ENCODE measurements at places on chromosomes 2 and 18.

DNA sequence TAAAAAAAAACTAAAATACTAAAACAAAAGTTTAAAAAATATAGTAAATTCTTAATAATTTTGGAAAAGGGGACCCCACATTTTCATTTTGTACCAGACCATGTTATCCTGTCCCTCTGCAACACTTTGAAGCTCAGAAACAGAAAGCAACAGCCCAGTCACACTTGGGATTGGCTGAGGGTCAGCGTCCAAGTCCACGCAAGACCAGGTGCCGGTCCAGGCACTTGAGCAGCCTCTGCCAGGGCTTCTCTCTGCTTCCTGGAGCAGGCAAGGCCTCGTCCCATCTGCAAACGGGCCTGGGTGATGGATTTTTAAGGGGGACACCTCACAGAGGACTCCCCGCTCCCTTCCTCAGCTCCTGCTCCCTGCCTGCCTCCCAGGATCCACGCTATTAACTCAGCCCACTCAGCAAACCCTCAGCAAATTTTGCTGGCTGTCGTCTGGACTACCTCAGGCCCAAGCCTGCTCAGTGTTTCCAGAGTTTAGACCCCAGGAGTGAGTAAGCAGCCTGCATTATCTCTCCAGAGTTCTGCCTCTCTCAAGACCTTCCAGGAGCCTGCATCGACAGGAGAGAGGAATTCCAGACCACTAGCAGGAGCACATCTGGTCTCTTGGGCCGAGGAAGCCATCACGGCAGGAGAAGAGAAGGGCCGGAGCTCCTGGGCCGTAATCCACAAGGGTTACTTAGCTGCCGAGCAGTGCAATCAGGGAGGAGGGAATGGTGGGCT, 88.7 kb upstream of the STPG4 start:
- no peak for DNase-seq

GRCh38 chr2:34806396-34806795, 1207.3 kb upstream of the FAM98A start:
- DNase-seq = no peak

DNA sequence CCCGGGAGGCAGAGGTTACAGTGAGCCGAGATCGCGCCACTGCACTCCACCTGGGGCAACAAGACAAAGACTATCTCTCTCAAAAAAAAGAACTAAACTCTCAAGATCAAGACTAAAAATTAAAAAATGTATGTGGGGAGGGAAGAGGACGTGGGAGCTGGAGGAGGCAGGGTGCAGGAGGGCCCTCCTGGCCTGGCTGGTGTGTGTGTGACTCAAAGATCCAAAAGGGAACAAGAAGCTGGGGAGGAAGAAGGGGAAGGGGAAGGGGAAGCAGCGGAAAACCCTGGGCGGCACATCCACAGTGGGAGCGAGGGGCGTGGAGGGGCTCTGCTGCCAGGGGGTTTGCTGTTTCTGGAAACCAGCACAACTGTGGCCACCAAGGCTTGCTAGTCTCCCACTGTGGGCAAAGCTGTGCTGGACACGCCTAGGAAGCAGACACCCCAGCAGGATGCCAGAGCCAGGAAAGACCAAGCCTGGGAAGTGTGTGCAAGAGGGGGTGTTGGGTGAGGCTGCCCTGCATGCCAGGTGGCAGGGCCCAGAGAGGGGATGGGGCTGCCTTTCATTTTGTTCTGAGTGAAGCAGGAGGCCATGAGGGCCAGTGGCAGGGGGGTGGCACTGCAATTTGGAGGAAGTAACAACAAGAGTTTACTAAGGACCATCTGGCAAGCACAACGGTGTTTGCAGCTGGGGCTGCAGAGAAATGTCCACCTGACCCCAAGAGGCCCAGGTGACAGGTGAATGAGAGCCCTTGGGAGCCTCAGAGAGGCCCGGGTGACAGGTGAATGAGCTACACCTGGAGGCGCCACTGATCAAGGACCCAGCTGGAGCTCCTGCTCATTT, 44.5 kb downstream of the ANO7 start:
- DNase-seq = no peak

DNA sequence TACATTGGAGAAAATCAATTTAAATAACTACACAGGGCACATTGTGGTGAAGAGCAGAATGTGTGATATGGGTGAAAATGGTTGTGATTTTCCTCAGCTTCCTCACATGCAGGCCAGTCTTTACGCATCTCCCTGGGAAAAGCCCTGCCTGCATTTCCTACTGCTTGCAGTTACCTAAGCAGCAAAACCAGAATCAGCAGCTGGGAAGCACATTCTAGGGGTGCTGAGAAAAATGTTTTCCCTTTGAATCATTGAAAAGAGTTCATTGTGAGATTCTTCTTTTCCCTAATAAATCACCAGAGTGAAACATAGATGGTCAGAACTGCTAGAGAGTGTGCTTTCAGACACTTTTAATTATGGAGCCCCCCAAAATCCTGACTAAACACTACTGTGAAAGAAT, 656.0 kb downstream of the TDRD15 start:
- no peak for DNase-seq

DNA sequence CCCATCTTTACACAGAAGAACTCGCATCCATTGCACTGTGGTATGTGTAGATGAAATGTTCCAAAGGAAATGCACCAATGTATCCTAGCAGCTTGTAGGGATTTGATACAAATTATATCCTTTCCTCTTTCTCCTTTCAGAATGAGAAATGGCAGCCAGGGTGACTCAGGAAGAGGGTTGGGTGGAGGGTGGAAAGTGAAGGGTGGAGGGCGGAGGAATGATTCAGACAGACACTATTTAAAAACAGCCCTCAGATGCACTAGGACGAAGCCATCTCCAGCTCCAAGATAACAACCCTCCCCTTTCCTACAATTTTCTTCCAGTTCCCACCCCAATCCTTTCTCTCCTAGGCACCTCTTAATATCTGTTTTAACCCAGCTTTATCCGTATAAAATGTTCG, 96.2 kb upstream of the STK39 start:
- DNase-seq = no peak

DNA sequence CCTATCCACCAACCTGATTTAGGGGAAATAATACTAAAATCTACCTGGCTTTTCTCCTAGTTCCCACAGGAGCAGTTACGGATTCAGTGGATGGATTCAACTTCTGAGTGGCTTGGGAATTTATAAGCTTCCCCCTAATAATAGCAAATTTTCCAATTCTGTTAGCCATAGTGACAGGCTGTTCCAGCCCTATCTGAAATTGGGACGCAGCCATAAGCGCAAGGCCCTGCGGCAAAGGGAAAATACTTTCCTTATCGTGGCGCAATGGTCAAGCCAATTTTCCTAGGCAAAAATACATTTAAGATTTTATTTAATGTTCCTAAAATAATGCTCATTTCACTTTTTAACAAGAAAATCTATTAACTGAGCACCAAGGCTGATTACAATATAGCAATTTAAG, 49.7 kb downstream of the CDH2 start:
- no peak for DNase-seq

DNA sequence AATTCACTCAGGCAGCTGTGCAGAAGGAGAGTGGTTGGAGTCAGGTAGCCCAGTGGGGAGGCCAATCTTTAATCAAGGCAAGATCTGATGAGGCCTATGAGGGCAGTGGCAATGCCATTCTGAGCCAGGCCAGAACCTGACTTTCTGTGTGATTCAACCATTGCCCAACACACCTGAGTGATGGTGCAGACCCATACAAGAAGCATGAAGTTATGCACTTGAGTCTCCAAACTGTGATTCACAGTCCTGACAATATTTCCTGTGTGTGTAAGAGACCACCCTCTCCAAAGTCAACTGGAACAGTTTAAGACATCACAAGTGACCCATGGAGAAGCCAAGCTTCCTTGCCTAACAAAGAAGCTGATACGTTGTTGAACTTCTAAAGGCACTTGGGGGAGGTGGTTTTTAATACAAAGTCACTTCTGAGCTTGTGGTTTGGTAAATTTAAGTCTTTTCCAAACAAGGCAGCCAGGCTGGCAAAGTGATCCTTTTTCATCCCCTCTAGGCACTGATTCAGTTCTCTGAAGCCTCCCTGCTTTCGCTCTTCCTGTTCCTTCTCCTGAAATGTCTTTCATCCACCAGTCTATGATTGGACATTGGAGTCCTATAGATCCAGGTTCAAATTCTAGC, 49.0 kb downstream of the VSNL1 start:
- no peak for DNase-seq

- no peak for DNase-seq
Measured at GRCh38 chr2:208266936-208267335, 881 bp downstream of the PIKFYVE start.

GRCh38 chr2:85437488-85438200, 19.1 kb downstream of the SH2D6 start:
- no peak for DNase-seq

- DNase-seq = no peak
Measured at GRCh38 chr2:84173041-84173440, 286.0 kb downstream of the SUCLG1 start.

DNA sequence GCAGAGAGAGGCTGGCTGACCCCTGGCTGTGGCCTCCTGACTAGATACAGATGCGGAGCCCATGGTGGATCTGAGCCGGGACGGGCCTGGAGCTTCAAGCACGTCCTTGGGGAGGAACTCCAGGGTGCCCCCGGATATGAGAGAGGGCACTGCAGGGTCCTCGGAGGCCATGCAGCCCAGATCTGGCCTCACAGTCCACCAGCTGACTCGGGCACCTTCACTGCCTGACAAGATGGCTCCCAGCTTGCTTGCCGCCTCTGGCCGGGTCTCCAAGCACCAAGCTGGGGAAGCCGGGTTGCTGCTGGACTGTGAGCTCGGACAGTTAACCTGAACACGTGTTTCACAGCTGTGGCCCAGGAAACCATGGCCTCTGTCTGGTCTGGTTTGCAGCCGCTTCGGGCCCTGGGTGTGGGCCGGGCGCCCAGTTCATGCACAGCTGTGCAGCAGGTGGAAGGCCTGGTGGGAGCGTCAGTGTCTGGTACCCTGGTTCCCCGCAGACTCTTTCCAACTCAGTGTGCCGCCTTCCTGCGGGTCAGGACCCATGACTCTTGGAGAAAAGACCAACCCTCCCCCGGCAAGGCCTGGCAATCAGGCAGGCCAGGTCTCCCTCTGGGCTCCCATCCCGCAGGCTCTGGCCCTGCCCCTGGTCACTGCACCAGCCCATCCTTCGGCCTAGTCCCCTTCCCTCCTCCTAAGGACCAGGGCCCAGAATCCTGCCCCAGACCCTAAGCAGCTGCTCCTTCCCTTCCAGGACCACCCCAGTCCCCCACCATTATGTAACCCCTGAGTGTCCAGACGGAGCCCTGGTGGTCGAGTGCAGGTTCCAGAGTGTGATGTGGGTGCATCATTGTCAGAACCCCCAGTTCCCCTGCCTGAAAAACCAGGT, 74.6 kb upstream of the OTOS start:
- DNase-seq = no peak

GRCh38 chr2:173860082-173860481, 105.1 kb downstream of the SP3 start:
- no peak for DNase-seq

DNA sequence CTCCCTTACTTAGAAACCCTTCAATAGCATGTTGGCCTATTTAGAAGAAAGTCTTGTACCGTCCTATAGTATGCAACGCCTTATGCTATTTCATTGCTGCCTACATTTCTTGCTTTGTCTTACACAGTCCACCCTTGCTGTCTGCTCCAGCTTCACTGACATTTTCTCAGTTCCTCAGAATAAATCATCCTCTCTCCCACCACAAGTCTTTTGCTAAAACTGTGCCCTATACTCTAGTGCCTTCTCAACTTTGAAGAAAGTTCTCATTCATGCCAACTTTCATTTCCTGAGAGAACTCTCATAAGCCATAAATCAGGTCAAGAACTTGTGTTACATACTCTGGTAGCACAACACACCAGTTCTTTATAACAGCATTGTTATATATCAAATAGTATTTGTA, 54.3 kb upstream of the COL3A1 start:
- DNase-seq = no peak

- no peak for DNase-seq
Measured at GRCh38 chr2:104768694-104769093, 85.2 kb upstream of the POU3F3 start.

DNA sequence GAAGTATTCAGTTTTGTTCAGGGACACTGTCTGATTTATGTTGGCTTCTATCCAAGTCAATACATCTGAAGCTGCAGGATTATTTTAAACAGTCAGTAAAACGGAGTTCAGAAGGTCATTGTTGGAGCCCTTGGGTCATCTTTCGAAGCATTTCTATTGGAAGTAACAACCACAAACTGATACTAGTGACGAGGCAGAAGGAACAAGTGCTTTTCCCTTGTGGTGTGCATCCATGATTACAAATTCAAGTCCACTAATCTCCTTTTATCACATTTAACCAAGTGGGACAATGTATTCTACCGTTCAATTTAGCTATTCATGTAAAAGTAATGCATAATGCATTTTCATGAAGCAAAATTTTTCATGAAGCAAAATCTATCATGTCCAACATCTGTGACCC, 76.9 kb downstream of the CD226 start:
- DNase-seq = no peak

DNA sequence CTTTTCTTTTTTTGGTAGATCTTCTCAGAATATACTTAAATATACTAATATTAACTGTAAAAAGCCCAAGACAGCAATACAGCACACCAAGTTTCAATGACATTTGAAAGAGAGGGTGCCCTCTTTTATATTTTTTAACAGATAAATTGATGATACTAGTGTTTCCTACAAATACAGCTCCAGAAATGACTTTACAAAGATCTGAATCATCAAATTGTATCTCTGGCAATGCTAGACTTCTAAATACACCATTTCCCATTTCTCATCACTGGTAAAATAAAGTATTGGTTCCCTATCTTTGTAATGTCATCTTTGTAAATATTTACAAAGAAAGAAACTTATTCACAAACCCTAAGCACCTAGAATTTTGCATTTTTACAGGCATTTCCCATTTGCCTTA, 281.3 kb downstream of the EXOC6B start:
- DNase-seq = no peak

DNA sequence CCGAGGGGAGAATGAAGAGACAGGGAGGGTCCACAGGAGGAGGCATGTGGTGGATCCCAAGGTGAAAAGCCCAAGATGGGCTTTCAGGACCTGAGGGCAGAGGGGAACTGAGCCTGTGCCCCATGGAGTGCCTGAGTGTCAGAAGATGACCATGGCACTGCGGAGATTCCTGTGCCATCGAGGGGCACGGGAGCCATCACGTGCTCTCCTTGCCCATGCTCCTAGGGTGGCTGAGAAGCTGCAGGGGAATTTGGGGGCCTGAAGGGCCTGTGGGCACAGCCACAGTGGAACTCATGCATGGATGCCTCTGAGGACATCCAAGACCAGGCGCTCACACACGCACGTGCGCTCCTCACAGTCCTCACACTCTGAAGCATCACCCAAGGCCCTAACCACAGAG, 56.1 kb upstream of the GLI2 start:
- DNase-seq = no peak

- no peak for DNase-seq
Measured at GRCh38 chr18:31606265-31606664, 14.6 kb downstream of the TTR start.

DNA sequence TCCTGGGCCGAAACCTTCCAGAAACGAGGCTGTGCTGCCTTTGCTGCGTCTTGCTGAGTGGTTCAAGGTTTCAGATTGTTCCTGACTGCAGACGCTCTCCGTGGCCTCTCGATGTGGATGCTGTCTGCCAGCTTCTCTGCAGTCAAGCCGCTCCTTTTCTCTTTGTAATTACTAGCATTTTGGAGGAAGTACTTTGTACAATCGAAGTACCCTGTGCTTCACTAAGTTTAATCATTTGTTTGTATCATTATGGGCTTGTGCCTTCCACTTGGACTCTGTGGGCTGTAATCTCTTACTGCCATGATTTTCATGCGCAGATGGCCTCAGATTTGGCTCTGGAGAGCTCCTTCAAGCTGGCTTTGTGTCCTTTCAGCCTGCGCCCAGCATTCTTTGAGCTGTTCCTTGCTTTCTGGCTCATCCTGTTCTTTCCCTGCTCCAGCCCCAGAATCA, 49.3 kb downstream of the TRAF3IP1 start:
- no peak for DNase-seq
